ENCODE measurements at places on chromosomes 12 and 14.

- peak; percentile 42 for DNase-seq
Measured at GRCh38 chr12:98578821-98579220, 14.7 kb upstream of the SLC25A3 start.

DNA sequence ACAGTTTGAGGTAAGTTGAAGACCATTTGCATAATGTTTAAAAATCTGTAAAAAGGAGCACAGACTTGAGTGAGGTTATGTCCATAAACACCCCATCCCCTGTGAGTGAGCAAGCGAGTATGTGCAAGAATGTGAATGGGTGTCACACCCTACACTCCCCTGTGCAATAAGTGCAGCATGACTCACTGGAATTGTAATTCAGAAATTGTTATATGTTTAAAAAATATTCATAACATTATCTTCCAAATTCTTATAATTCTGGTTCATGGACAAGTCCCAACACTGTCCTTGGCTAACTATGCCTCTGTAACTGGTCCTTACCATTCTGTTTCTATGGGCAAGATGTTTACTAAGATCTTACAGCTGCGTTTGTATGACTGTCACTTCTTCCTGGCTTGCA lies 207.8 kb upstream of the FAR2 start:
- no peak for DNase-seq

GRCh38 chr12:28248555-28249145 lies 58.4 kb downstream of the CCDC91 start:
- no peak for DNase-seq

GRCh38 chr14:37844614-37845013 lies 249.2 kb downstream of the TTC6 start:
- no peak for DNase-seq

DNA sequence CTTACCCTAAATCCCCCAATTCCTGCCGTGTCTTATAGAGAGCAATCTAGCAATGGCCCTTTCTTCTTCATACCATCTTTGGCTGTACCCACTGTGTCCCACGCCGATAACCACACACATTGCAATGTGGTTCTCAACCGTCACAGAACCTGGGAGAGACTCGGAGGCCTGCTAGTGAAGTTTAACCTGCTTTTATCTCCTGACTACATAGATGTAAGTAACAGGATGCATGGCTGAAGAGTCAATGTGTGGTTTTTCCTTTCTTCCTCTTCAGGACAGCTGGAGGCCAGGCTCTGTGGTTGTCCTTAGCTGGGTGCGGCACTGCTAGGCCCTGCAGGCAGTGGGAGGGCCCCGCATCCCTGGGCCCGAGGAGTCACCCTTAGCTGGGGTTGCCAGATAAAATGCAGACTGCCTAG lies 51.3 kb downstream of the ZNF664 start:
- peak; percentile 90 for DNase-seq

DNA sequence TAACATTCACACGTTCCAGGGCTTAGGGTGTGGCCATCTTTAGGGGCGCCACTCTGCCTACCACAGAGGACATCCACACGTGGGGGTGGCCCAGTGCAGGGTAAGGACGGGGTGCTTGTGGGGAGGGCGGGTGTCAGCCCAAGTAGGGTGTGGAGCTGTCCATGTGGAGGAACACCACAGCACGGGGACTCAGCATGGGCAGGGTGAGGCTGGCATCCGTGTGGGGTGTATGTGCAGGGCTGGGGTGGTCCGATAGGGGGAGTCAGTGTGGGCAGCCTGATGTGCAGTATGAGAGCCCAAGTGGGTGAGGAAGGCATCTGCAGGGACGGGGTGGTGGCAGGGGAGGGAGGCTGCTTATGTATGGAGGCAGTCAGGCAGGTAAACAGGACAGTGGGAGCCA lies 17.7 kb downstream of the PSMC1 start:
- DNase-seq = no peak

GRCh38 chr14:54627540-54628363 lies 60.8 kb downstream of the SAMD4A start:
- no peak for DNase-seq

DNA sequence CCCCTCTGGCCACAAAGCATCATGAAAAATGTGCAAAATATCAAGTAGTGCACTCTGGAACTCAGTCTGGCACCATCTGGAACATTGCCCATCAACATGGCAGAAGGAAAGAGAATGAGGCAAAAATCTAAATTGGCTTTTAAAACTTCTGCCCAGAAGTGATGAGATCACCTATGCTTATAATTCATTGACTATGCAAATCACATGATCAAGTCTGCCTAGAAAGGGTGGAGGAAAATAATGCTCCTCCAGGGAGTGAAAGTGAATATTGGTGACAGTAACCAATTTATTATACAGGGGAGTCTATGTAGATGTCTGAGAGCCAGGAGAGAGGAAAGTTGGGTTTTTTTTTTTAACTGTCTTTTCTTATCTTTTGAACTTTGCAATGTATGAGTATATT lies 73.3 kb upstream of the HIF1A start:
- no peak for DNase-seq

DNA sequence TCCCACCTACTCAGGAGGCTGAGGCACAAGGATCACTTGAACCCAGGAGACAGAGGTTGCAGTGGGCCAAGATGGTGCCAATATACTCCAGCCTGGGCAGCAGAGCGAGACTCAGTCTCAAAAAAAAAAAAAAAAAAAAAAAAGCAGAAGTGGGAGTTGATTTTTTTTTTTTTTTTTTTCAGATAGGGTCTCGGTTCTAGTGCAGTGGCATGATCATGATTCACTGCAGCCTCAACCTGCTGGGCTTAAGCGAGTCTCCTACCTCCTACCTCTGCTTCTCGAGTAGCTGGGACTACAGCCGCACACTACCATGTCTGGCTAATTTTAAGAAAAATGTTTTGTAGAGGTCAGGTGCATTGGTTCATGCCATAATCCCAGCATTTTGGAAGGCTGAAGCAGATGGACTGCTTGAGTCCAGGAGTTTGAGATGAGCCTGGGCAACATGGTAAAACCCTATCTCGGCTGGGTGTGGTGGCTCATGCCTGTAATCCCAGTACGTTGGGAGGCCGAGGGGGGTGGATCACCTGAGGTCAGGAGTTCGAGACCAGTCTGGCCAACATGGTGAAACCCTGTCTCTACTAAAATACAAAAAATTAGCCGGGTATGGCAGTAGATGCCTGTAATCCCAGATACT lies 16.3 kb upstream of the HSP90AA1 start:
- no peak for DNase-seq

- no peak for DNase-seq
Measured at GRCh38 chr12:89827592-89827991, 119.0 kb upstream of the ATP2B1 start.

All from NB4 (cell line).